Cerebellar cortex (tissue), 1 donor: ENCODE measurements at places on chromosomes 3 and 15.

- no peak for DNase-seq
Observed at GRCh38 chr3:6452974-6453373, 407.9 kb upstream of the GRM7 start.

DNA sequence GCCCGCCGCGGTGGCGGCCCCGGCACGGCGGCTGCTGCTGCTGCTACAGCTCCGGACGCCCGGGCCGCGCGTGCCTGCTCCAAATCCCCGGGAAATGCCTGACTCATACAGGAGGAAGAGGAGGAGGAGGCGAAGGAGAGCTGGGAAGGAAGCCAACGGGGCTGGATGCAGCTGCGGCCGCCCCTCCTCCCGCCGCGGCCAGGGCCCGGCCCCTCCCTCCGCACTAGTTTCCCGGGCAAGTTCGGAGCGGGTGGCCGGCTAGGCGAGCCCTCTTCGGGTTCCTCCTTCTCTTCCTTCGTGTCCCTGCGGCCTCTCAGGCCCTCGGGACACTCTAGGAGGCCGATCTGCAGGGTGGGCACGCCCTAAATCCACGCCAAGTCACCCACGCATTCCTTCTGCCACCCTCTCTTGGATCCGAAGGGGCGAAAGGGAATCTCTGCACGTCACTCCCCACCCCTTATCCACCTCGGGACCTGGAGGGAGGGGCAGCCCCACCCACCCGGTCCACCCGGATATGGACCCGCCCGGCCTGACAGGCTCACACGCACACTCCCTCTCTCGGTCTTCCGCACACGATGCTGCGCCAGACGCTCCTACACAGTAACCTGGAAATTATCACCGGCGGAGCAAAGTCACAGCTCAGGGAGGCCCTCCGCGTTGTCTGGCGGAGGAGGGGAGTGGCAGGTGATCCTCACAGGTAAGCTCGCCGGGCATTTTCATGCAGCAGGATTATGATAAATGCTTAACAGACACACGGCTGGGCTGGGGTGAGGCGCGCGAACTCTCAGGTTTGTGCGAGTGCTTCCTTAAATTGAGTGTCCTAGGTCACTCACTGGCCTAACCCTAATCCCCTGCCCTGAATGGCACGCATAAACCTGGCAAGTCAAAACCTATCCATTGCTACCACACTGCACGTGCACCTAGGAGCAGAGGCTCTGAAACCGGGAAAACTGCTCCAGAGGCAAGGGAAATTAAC lies at the start of the genes OSBPL10 and ZNF860:
Gene OSBPL10 (minus strand): TSS at position 57 of the 976 bp plus-strand sequence. CDS start 83 bp downstream, outside the sequence.
Gene ZNF860 (plus strand): TSS at position 545 of the 976 bp plus-strand sequence. CDS start 7,330 bp downstream, outside the sequence.
- peak; percentile 67 for DNase-seq

- no peak for DNase-seq
Observed at GRCh38 chr3:101781166-101781565, 2.2 kb downstream of the NXPE3 start.

- DNase-seq, result no peak
Observed at GRCh38 chr3:174046311-174046710, 648.8 kb downstream of the NLGN1 start.
